Colonic mucosa (tissue), 4 donors: ENCODE measurements at places on chromosomes 5 and 9.
A peak's percentile ranks its signal among the peaks of the same experiment; 100 is the strongest.

- no peak for DNase-seq
Observed at GRCh38 chr9:84163052-84163650, 177.4 kb downstream of the SLC28A3 start.

- no peak for DNase-seq
Observed at GRCh38 chr5:168341178-168341577, 49.7 kb downstream of the WWC1 start.

- no peak for DNase-seq
Observed at GRCh38 chr5:147156012-147156411, 78.8 kb upstream of the STK32A start.

DNA sequence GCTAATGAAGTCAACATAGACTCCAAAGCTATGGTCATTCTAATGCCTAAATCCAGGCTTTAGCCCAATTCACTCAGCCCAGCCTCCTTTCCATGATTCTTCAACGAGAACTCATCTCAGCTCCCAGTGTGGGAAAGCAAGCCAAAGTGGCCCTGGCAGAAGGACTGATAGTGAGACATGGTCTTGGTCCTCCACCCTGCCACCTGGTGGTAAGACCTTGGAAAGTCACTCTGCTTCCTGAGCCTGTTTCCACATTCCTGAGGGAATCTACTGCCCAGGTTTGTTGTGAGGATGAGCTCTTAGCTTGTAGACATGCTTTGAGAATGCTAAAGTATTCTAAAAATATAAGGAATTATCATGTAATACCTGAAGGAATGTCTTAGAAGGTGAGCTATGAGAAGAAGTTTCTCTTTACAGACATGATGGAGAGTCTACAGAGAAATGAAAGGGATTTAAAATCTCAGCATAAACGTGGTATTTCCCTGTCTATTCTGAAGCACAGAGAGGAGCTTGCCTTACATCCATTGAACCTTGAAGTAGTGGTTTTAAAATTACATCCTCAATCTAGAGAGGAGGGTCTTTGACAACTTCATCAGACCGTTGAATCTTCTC is 173.5 kb downstream of the TRIM32 start:
- peak; percentile 64 for DNase-seq

GRCh38 chr5:73705364-73705763 is 79.4 kb downstream of the ARHGEF28 start:
- no peak for DNase-seq

- no peak for DNase-seq
Observed at GRCh38 chr5:150789943-150790611, 11.5 kb downstream of the SMIM3 start.

DNA sequence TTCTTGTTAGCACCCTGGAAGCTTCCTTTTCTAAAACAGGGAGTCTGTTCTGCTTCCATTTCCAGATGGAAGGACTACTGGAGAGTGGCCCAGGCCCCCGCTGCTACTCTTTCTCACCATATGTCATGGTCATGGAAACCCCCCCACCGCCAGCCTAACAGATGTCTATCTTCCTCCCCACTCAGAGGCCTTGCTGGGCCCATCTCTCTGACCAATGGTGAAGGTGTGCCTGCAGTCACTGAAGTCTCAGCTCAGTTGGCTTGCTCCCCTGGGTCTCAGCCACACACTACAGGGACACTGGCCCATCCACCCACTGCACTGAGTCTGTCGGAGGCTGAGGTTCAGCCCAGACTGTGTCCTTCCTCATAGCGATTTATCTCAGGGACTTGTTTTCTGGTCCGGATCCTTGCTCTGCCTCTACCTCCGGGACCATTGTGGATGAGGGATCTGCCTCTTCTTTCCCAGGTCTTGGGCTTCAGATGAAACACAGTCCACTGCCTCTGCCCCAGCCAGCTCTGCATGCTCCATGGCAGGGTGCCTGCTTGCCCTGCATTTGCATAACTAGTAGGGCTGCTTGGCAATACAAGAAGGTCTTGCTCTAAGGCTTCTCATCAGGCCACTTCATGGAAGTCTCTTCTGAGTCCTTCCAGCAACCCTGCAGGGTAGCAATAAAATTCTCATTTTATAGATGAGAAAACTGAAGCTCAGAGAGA is 30.8 kb downstream of the GALNT12 start:
- DNase-seq = no peak

DNA sequence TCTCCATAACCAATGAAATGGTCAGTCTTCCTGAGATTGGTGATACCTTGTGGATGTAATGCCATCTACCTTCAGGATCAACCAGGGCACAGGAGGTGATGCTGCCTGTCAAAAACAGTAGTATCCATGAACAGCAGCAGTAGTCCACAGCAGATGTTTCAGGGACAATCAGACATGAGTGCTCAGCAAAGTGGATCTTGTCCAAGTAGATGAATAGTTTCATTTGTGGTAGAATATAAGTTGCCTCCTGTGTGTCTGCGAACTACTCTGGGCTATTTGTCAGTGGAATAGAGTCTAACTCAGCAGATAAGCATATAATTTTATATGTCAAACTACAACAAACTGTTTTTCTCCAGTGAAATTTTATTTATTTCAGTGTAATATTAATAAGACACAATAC is 1860.1 kb upstream of the ACO1 start:
- no peak for DNase-seq

DNA sequence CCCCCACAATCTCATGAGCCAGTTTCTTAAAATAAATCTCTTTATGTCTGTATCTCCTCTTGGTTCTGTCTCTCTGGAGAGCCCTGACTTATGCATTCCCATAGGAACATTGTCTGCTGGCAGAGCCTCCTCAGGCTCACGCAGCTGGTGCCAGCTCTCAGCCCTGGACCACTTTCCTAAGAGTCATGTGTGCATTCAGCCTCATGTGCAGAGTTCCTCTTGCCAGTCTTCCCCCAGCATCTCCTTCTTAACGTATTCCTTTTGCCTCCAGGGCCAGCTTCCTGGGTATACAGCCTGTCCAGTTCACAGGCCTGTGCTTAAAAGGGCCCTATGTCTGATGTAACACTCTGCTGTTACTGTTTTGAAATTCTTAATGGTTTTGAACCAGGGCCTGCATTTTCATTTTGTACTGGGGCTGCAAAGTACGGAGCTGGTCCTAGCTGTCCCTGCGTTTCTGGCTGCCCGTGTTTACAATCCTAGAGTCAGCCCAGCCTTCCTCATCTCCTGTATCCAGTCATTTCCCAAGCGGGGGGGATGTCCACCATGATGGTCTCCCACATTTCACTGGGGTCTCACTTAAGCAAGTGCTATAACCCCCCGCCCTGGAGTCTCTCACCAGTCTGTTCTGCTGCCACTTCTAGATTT is 18.1 kb downstream of the ANKRD33B start:
- no peak for DNase-seq

GRCh38 chr5:66958980-66959641 is 237.5 kb downstream of the CD180 start:
- DNase-seq = no peak

GRCh38 chr9:292915-293314 is 78.2 kb downstream of the DOCK8 start:
- DNase-seq = no peak

GRCh38 chr9:138020795-138021182 is 143.2 kb downstream of the CACNA1B start:
- DNase-seq = no peak

DNA sequence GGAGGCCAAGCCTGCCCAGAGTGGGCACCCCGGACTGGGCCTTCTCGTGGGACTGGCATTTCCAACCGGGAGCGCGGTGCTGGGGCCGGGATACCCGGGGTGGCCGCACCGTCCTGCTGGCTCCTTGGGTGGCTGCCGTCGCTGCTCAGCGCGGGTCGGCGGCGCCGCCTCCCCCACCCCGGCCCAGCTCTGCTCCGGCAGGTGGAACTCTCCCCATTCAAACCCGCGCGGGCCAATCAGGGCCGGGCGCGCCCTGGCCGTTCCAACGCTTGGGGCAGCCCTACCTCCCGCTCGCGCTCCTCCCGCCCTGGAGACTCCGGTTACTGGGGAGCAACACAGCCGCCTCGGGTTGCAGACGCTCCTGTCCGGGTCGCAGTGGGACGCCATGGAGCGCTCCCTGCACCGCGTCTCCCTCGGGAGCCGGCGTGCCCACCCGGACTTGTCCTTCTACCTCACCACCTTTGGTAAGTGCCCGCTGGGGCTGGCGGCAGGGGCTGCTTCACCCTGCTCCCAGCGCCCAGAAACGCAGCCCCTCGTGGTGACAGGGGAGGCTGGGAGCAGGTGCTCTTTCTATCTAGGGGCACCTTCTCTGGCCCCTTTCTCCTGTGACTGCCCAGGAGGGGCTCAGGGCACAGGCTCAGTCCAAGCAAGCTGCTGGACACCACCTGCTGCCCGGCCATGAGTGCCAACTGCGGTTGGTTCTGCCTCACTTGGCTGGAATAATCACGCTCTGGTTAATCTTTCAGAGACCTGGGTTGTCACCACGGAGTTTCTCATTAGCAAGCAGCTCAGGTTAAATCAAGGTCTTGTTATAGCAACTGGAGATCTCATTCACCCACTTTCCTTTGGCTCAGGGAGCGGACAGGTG is at the start of gene RGS3:
Gene RGS3, plus strand, starts transcription at position 310 of the 868 bp plus-strand sequence. Its CDS starts 76 bp downstream, at position 386.
- peak; percentile 92 for DNase-seq

DNA sequence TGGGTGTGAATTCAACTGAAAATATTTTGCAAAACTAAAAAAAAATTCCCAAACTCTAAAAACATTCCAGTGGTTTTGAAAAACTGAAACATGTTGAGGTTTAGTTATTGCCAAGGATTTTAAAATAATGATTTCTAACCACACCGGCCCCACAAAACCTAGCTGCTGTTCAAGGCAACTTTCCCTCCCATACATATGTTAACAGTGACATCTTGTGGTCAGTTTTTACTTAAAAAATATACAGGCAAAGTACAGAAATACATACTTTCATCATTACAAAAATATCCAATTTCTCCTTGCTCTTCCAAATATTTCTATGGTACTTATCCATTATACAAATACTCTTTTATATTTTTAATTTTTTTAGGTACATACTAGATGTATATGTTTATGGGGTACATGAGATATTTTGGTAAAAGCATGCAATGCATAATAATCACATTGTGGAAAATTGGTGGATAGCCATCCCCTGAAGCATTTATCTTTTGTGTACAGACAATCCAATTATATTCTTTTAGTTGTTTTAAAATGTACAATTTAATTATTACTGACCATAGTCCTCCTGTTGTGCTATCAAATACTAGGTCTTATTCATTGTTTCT is 34.4 kb upstream of the MRPS30 start:
- no peak for DNase-seq

GRCh38 chr5:123864578-123864977 is 352.6 kb downstream of the CSNK1G3 start:
- DNase-seq = no peak
